ENCODE measurements at places on chromosomes 12 and 14. TPM values are rescaled to one million over a fixed set of nuclear protein-coding genes. Genes with fewer than 3 reads are reported as not detected.

The ACOT4 gene
- 4.0 TPM for total RNA-seq

The DAO gene
- not detected for total RNA-seq

The PTGER2 gene
- 34.4 TPM for total RNA-seq

The OGFOD2 gene
- 29.5 TPM for total RNA-seq

The AQP6 gene
- total RNA-seq, result not detected

The AMDHD1 gene
- 2.0 TPM for total RNA-seq

The GPX2 gene
- not detected for total RNA-seq

The MYRFL gene
- total RNA-seq, result not detected

The OVCH1 gene
- not detected for total RNA-seq

The GRIN2B gene
- not detected for total RNA-seq

The ACOT6 gene
- total RNA-seq, result not detected

The POTEG gene
- not detected for total RNA-seq

The AACS gene
- 16.1 TPM for total RNA-seq

The SMOC1 gene
- total RNA-seq, result not detected

The OR4N2 gene
- total RNA-seq, result not detected

The SLC15A4 gene
- total RNA-seq, result 21.7 TPM

The NRIP2 gene
- not detected for total RNA-seq

The CIT gene
- total RNA-seq, result 17.6 TPM

The TPH2 gene
- not detected for total RNA-seq

The CFAP54 gene
- 0.66 TPM for total RNA-seq

The KNTC1 gene
- total RNA-seq, result 66.0 TPM

The MGP gene
- total RNA-seq, result not detected

The IQSEC3 gene
- total RNA-seq, result 0.88 TPM

The PSEN1 gene
- 31.7 TPM for total RNA-seq

The SLC39A5 gene
- total RNA-seq, result 0.35 TPM

The PCBP2 gene
- 1,025 TPM for total RNA-seq

The USP44 gene
- 5.8 TPM for total RNA-seq

The C12orf54 gene
- total RNA-seq, result not detected

The DYNC1H1 gene
- 241 TPM for total RNA-seq

The GPR135 gene
- total RNA-seq, result 0.73 TPM

The SYCP3 gene
- total RNA-seq, result 0.27 TPM

The PLEKHH1 gene
- total RNA-seq, result 0.77 TPM

The MANSC4 gene
- total RNA-seq, result not detected

The TCL1B gene
- total RNA-seq, result not detected

The SIRT4 gene
- 1.8 TPM for total RNA-seq

The SRRM4 gene
- not detected for total RNA-seq

The APOF gene
- total RNA-seq, result not detected

The GPR68 gene
- 15.4 TPM for total RNA-seq

The SIX4 gene
- not detected for total RNA-seq

The SCNN1A gene
- 0.93 TPM for total RNA-seq

The TMTC2 gene
- total RNA-seq, result 2.2 TPM

The FAM186B gene
- 0.11 TPM for total RNA-seq

The RPL10L gene
- not detected for total RNA-seq

The DENR gene
- total RNA-seq, result 79.3 TPM

All from CD8-positive, alpha-beta memory T cell (primary cell).